ENCODE measurements at places on chromosomes 5 and 9.
A peak's percentile ranks its signal among the peaks of the same experiment; 100 is the strongest.

DNA sequence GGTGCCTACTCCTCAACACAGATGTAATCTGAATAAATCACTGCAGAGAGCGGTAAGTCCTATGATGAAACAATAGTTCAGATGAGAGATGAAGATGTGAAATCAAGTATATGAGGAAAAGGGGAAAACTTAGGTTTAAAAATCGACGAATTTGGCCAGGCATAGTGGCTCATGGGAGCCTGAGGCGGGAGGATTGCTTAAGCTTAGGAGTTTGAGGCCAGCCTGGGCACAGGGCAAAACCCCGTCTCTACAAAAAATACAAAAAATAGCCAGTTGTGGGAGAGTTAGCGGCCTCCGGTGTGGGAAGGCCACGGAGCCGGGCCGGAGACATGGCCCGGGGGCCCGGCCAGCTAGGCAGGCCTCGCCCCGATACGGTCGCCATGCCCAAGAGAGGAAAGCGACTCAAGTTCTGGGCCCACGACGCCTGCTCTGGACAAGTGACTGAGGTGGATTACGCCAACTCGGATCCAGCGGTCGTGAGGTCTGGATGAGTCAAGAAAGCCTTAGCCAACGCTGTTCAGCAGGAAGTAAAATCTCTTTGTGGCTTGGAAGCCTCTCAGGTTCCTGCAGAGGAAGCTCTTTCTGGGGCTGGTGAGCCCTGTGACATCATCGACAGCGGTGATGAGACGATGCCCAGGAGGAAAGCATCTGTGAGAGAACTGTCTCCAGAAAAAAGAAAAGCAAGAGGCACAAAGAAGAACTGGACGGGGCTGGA, 62.8 kb upstream of the SUB1 start:
- no peak for DNase-seq

GRCh38 chr5:135386886-135387628, 12.0 kb downstream of the MACROH2A1 start:
- peak; percentile 74 for DNase-seq

DNA sequence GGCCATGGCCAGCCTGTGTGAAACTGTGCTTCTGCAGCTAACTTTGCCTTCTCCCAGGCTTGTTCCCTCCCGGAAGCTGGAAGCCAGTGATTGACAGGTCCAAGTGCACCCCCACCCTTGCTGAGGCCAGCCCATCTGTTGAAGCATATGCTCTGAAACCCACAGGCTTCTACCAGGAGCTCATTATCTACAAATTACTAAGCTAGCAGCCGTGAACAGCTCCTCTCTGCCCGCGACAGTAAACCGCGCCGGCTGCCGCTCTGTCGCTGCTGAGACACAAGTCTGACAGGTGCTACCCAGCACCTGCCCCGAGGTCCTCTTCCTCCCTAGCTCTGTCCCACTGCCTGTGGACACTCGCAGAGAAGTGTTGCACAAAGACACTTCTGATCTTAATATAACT, 490.9 kb downstream of the GADD45G start:
- no peak for DNase-seq

DNA sequence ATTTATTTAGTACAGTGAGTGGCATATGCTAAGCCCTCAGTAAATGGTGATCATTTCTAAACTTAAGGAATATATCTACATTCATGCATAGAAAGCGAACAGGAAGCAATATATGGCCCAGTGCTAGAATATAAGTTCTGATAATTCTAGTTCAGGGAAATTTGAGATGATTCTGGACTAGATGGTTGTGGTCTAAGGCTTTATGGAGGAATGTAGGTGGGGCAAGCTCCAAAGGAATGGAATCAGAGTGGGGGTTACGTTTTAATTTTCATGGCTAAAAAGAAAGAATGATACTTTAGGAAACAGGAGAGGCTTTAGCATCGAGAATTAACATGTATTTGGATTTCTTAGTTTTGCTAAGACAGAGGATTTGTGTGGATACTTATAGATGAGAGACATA, 56.1 kb downstream of the MTREX start:
- no peak for DNase-seq

DNA sequence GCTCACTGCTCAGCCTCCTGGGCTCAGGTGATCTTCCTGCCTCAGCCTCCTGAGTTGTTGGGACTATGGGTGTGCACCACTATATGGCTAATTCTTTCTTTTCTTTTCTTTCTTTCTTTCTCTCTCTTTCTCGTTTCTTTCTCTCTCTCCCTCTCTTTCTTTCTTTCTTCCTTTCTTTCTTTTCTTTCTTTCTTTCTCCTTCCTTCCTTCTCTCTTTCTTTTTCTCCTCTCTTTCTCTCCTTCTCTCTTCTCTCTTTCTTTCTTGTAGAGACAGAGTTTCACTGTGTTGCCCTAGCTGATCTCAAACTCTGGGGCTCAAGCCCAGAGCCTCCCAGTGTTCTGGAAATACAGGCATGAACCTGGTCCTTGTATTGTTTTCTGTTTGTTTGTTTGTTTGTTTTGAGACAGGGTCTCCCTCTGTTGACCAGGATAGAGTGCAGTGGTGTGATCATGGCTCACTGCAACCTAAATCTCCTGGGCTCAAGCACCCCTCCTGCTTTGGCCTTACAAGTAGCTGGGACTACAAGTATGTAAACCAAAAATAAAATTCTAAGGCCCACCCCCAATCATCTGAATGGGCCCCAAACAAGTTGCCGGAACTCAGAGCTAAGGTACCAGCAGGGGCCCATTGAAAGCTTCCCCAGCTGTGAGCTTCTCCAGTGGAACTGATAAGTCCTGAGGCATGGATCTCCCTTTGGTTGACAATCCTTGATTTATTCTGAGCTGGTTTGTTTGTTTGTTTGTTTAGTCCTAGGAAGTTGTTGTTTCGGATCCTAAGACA, 11.9 kb upstream of the BTF3 start:
- DNase-seq = no peak

- DNase-seq = no peak
These were observed 276.3 kb downstream of the EPB41L4A start for GRCh38 chr5:112142769-112143270.

DNA sequence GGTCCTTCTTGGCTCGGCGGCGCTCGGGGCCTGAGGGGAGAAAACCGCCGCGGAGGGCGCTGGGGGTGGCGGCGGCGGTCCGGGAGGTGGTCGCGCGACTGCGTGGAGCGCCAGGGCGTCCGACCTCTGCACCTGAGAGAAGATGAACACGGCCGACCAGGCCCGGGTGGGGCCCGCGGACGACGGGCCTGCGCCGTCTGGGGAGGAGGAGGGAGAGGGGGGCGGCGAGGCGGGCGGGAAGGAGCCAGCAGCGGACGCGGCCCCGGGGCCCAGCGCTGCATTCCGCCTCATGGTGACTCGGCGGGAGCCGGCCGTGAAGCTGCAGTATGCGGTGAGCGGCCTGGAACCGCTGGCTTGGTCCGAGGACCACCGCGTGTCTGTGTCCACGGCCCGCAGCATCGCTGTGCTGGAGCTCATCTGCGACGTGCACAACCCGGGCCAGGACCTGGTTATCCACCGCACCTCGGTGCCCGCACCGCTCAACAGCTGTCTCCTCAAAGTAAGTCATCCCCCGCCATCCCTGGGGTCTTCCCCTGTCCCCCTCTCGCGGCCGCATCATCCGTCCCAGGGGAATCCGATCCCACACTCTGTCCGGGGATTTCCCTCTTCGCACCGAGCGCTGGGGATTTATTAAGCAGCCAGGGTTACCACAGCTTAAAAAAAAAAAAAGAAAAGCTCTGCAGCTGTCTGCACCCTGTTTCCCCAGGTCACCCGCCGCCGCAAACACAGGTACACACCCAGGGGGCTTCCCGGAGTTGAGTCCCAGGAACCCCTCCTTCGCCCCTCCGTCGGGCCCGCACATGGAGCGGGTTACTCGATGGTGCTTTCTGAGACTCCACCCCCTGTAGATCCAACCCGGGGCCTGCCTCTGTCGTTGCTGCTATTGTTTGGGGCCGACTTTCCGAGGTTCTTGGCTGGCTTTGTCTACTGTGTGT, at the start of gene GTF3C4:
Gene GTF3C4 (plus strand): TSS at position 8 of the 935 bp plus-strand sequence. CDS start 135 bp downstream, at position 143.
- DNase-seq = peak; percentile 51

DNA sequence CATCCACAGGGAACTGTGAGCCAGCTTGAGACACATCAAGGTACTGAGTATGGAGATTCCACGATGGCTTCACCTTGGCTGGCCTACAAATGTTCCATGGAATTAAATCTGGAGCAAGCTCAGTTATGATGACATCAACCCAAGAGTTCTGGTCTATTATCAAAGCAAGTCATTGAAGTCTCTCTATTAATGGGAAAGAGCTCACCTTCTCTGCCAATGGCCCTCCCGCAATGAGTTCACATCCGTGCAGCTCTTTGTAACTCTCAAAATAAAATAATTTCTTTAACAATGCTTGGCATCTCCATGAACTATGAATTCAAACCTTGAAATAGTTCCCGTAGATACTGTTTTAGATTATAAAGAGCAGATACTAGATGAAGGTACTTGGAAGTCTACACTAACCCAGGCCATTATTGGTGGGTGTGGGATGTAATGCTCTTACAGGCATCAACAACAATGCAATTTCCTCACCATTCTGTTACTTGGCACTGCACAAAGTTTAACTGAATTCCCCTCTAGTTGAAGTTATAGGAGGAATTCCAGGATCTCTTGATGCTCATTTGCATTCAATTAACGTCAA, 55.4 kb downstream of the ZNF474 start:
- no peak for DNase-seq

GRCh38 chr9:124894741-124895170, 32.8 kb downstream of the ARPC5L start:
- no peak for DNase-seq

DNA sequence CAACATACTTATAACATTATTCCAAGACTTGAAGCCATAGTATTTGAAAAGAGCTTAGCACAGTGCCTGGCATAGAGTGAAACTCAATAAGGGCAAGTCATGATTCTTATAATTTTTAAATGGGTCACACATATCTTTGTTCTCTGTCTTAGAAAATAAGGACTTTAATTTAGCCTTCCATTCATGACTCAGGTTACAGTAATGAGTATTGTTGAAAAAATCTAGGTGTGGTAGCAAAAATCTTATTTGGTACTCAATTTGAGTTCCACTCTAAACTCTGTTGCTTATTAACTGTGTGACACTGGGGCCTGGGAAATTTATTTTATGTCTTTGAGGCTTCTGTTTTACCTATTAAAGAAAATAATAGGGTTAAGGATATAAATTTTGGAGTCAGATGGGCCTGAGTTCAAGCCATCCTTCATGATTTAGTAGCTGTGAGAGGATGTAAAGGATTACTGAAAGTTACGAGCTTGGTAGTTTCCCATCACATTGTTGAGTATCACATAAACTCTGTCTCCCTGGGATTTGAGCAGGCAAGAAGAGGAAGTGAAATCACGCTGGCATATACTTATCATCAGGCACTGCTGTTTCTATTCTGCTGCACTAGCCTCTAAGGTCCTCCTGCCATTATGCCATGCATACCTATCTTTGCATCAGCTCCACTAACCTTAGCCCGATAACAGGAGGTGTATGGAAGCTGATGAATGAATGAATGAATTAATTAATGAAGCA, 1.5 kb downstream of the SPINK9 start:
- no peak for DNase-seq

- no peak for DNase-seq
These were observed 8.0 kb downstream of the ARL10 start for GRCh38 chr5:176373100-176373818.

- peak; percentile 13 for DNase-seq
These were observed 10.6 kb upstream of the SLC6A19 start for GRCh38 chr5:1190837-1191239.

- no peak for DNase-seq
These were observed 152.7 kb upstream of the ADRA1B start for GRCh38 chr5:159763562-159763961.

DNA sequence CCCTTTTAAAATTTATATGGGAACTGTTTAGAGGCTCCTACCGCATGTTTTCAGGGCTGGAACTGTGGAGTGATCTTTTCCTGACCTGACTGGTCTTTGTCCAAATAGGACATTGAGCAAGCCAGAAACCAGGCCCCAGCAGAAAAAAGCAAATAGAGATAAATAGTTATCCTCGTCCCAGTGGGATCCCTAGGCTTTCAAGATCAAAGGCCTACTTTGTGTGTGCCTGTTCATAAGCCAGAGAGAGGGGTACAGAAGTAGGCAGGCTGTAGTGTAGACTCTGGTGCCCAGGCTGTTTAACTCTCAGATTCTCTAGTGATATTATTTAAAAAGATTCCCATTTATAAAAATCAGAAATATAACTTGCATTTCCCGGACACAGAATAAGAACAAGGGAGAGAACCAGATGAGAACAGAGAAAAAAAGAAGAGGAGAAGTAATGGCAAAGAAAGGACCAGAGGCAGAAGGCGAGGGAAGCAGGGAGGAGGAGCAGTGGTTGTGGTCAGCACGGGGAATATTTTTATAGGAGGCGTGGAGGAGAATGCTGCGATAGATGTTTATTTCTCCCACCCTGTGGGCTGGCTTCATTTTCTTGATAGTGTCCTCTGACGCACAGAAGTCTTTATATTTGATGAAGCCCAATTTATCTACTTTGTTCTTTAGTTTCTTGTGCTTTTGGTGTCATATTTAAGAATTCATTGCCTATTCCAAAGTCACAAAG, 101.2 kb downstream of the AOPEP start:
- no peak for DNase-seq

- no peak for DNase-seq
These were observed 546.1 kb downstream of the ZNF608 start for GRCh38 chr5:124200381-124200780.

- no peak for DNase-seq
These were observed 25.4 kb downstream of the ABLIM3 start for GRCh38 chr5:149166591-149167100.
